ENCODE measurements at places on chromosomes 7 and 10. TPM values are rescaled to one million over a fixed set of nuclear protein-coding genes. Genes with fewer than 3 reads are reported as not detected.

GRCh38 chr10:50558371-50558770 lies 65.4 kb downstream of the SGMS1 start:
- no peak for DNase-seq

DNA sequence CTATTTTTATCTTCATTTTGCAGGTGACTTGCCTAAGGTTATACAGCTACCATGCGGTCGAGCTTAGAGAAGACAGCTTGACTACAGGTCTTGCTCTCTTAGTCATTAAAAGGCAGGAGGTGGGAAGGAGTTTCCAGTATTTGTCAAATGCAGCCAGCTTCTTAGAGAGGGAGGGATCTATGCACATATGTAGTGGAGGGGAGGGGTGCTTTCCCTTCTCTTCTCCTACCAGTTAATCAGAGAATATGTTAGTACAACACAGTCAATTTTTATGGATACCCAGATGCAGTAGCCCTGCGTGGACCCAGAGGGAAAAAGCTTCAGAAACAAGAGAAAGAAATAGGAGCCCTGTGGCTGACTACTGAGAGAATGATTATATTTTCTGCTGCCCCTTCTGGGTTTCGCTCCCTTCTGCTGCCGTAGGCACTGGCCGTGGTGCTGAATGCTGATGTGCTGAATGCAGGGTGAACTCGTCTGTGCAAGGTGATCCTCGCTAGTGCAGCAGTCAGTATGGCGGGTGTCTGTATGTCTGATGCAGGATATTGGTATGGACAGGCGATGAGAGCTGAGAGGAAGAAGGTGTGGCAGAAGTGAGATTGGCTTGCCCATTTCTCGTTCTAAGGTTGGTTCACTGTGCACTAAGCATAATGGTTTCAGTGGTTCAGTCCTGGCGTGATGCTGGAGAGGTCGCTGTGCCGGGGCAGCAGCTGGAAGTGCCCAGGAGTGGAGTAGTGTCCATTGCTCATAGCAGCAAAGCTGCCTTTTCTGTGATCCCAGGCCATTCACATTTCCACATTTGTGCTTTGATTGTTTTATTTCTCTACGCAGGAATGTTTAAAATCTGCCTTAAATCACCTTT lies 189.2 kb upstream of the PODXL start:
- no peak for DNase-seq

DNA sequence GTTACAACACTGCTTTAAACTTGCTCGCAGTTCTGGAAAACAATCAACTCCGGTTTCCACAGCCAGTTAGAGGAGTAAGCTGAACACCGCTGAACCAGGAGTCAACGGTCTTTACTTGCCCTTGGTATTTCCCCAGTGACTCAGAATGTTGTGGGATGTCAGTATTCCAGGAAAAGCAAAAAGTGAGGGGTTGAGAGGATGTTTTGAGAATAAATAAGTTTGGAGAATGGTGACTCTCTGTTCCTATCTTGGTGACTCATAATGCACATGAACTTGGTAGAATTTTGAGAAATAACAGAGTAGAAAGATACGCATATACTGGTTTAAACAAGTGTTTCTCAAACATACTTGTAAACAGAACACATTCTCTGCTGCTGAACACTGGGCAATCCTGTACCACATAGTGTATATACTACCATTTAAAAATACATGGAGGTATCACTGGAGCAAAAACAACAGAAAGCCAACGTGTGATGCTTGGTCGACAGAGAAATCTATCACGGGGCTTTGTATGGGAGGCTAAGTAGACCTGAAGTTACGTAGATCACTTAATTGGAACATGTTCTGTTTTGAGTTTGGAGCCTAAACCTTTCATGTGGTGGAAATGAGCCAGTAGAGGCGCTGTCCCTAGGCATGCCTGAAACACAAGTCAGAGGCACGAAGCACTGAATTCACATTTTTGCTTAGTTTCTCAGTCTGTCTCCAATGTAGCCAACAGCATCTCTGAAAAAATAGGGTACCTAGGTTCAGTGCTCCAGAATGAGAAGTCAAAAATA lies 534.3 kb downstream of the PARD3 start:
- DNase-seq, result peak; percentile 39

DNA sequence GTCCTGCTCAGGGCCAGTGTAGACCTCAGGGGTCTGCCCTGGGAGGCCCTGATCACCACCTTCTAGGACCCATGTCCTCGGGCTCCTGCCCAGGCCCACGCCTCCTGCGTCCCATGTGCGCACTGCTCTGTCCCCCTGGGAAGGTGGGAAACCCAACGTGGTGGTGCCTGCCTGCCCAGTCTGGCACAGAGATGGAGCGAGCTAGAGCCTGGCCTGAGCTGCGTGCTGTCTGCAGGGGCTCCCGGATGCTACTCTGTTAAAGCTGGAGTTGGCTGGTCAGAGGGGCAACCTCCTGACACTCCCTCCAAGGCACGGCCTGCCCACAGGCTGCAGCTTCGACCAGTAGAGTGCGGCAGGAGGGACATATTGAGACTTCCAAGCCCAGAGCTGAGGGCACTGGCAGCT lies 171.7 kb downstream of the DNAJB6 start:
- peak; percentile 15 for DNase-seq

- DNase-seq, result no peak
These were observed 137.3 kb downstream of the ANLN start for GRCh38 chr7:36526863-36527548.

GRCh38 chr10:114551636-114551972 lies 106.5 kb downstream of the ABLIM1 start:
- DNase-seq, result no peak

DNA sequence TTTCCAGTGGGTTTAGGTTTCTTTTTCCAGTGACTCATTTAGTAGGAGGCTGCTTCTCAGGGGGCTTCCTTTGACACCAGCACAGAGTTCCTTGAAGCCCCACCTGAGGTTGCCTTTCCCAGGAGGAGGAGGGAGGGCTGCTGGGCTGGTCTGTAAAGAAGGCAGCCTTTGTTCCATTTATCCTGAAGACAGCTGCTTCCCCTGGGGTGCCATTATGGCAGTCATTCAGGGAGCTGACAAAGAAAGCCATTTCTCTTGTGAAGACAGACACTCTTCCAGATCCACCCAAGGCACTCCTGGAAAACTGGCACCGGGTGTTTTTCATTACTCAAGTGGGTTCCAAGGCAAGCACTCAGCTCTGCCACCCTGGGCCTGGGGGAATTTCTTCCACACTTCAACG lies 54.0 kb downstream of the MTURN start:
- DNase-seq, result no peak

- DNase-seq, result no peak
These were observed 37.4 kb downstream of the PRKAG2 start for GRCh38 chr7:151839451-151839921.

- no peak for DNase-seq
These were observed 60.5 kb downstream of the SEMA3C start for GRCh38 chr7:80858141-80858903.

The CRTAC1 gene
- polyA plus RNA-seq, result 0.30 TPM

The THNSL1 gene
- polyA plus RNA-seq, result 4.6 TPM

The GRID1 gene
- 0.25 TPM for polyA plus RNA-seq

Data from psoas muscle (tissue), 8 donors.